Activated CD4-positive, alpha-beta T cell treated with anti-CD3 and anti-CD28 coated beads, Interleukin-2, amount 50 U/mL, for 1 hour (primary cell): ENCODE measurements at places on chromosomes 1 and 21.

DNA sequence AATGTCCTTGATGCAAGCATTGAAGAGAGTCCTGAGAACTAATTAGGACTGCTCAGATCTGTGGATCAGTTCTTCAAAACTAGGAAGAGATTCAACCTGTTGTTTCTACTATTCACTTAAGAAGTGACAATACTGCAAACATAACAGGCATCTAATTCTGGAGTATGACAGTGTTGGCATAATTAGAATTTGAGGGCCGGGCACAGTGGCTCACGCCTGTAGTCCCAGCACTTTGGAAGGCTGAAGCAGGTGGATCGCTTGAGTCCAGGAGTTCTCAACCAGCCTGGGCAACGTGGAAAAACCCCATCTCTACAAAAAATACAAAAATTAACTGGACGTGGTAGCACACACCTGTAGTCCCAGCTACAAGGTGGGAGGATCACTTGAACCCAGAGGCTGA, 8.0 kb upstream of the FOXJ3 start:
- DNase-seq, result no peak

DNA sequence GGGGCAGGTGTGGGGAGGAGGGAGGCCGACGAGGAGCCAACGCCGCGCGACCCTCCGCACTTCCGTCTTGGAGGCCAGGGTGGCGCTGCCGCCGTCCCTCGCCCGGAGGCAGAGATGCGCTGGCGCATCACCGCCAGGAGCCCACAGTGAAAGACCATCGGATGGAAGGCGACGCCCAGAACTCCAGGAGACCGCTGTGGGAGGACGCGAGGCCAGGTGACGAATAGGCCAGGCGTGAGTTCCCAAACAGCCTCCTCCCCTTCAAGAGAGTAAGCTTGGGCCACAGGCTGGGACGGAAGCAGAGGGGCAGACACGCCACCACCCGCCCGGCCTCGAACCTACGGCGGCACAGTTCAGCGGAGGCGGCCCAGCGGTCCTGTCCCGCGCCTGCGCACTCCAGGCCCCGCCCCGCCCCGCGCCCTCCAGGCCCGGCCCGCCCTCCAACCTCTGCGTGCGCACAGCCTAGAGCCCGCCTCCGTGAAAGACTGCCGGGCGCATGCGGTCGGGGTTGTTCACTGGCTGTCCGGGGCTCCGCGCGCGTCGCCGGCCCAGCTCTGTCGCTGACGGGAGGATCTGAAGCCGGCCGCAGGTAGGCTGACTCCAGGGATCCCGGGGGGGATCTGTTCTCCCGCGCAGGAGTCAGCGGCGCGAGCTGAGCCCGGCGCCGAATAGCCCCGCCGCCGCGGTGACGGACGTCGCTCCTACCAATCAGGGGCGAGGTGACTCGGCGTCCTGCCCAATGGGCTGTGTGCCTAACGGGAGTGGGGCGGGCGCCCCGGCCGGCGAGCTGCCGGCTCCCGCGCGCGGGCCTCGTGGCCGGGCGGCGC, at the start of gene CTPS1:
TSS of gene CTPS1 (plus strand) at position 456 of the 827 bp plus-strand sequence. CDS start 3,595 bp downstream, outside the sequence.
- DNase-seq, result peak; percentile 95

DNA sequence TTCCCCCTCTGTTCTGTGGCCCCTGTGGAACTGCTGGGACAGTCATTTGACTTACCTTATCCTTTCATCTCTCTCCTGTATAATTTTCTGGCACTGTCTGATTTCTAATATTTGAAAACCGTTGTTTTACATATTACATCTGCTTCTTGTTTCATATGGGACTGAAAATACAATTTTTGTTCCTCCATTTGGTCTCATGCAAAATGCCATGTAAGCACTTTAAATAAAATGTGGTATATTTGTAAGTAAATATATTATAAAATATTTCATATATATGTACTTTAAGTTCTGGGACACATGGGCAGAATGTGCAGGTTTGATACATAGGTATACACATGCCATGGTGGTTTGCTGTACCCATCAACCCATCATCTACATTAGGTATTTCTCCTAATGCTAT, 93.9 kb upstream of the PLPPR5 start:
- DNase-seq, result no peak

DNA sequence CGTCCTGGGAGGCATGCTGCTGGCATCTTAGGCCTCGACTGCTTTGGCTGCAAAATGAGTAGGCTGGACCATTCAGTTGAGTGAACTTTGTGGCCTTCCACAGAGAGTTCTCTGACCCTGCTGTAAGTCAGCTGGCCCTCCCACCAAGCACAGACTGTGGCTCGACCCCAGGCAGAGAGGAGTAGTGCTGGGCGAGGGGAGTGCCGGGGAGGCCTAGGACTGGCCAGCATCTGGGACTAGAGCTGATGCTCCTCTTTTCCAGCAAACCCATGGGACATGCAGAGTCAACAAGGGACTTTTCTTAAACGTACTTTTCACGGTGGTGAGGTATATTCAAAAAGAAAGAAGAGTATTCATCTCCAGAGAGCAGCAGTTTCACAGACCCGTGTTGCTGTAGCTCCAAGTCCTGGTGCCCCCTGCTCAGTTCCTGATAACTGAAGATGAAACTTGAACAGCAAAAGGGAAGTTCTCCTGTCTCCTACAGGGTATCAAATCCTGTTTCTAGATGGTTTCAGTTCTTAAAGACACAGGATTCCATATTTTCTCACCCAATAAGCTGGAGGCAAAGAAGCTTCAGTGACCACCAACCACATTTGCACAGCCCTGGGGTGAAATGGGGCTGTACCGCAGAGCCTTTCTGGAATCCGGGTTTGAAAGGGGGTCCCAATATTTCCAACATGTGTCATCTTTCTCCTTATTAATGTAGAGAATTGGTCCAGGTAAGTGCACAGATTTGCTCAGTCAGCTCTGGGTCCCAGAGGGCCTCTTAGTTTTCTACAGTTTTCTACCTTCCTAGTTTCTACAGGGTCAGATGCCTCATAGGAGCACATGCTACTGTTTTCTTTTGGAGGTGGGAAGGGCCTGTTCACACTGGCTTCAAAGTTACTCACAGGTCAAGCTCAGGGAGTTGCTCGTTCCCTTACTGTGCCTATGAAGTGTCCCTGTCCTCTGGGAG, 20.9 kb downstream of the BATF3 start:
- no peak for DNase-seq

DNA sequence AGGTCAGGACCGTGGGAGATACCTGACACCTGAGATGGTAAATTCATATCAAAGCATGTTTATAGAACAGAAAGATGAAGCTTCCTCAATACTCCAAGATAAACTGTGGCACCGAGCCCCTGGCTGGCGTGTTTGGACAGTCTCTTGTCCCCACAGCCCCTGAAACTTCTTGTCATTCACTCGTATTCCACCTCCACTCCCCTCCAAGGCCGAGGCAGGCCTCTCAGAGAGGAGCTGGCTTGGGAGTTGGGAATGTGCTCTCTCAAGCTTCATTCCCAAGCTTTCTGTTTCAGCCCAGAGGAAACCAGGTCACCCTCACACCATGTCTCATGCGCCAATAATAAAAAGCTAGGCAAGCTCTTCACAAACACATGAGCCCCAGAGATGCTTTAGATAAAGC, 86.1 kb downstream of the NPHP4 start:
- DNase-seq, result no peak

DNA sequence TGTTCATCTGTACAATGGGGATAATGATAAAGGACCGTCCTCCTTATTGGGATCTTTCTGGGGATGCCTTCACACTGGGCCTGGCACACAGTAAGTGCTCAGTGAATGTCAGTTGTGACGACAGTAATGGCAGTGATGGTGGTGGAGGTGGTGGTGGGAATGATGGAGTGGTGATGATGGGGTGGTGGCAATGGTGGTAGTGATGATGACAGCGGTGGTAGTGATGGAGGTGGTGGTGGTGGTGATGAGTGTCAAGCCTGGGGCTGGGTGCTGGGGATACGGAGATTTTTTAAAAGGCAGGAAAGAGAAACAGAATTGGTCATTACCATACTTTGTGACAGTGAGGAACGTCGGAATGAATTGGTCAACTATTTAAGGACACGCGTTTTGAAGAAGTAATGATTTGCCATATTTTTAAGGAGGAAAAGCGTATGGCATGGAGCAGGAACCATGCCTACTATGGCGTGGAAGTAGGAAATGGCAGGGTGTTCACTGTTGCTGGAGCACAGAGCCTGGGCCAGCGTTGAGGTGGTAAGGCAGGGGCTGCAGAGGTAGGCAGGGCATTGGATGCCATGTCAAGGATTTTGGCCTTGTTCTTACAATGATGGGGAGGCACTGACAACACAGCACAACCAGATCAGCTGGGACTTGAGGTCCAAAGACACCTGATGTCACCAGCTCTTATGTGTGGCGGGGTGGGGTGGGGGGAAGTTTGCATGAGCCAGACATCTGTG, 128.7 kb downstream of the ACTL8 start:
- no peak for DNase-seq

DNA sequence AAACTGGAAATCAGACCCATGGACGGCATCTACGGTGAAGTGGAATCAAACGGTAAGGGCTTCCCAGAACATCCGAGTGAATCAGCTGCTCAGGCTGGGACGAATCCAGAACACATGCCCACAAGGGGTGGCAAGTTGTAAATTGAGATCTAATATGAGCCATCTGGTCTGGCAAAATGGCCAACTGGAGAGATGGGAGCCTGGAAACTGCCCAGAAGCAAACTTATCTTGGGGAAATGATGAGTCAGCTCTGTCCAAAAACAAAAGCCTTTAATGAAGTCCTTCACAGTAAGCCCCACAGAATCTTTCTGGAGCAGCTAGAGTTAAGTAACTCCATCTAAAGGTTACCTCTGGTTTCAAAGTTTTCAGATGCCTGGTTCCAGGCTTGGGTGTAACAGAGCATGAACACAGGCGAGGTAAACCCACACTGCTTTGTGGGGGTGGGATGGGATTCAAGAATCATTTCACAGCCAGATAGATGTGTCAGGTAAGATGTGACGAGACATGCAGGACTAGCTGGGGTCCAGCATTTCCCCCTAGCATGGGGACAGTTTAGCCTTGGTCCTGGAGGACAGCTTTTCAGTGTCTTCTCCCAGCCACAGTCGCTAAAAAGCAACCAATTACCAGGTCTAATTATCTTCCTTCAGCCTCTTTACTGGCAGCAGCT, 10.5 kb upstream of the SRP9 start:
- DNase-seq, result no peak

DNA sequence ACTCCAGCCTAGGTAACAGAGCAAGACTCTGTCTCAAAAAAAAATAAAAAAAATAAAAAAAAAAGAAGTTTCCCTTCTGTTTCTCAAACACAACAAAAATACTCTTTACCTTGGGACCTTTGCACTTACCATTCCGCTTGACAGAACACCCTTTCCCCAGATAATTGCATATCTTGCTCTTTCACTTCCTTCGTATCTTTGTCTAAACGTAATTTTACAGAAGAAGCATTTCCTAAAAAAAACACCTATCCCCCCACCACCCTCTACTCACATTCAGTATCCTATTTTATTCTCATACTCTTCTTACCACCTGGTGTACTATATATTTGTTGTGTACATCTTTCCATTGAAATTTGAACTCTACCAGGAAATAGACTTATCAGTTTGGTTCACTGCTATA, 32.7 kb downstream of the ASH1L start:
- no peak for DNase-seq

GRCh38 chr1:24021403-24022266, 41.5 kb upstream of the SRSF10 start:
- no peak for DNase-seq

DNA sequence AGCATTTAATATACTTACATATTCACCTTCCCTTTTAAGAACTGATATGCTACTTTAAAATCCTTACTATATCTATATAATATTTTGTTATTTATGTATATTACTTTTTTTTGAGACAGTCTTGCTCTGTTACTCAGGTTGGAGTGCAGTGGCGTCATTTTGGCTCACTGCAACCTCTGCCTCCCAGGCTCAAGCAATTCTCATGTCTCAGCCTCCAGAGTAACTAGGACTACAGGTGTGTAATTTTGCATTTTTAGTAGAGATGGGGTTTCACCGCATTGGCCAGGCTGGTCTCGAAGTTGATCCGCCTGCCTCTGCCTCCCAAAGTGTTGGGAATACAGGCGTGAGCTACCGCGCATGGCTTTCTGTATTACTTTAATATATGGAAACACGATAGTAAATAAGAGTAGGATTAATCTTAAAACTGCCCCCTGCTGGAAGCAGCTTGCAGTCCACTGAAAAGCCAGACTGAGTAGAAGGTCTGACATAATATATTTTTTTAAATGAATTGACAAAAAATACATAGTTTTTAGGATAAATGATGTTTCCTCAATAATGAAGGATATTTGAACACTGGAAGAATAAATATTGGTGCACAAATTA, 24.4 kb downstream of the RCAN3 start:
- peak; percentile 56 for DNase-seq

- DNase-seq, result no peak
These were observed 272.1 kb upstream of the C1orf87 start for GRCh38 chr1:60345621-60346020.

DNA sequence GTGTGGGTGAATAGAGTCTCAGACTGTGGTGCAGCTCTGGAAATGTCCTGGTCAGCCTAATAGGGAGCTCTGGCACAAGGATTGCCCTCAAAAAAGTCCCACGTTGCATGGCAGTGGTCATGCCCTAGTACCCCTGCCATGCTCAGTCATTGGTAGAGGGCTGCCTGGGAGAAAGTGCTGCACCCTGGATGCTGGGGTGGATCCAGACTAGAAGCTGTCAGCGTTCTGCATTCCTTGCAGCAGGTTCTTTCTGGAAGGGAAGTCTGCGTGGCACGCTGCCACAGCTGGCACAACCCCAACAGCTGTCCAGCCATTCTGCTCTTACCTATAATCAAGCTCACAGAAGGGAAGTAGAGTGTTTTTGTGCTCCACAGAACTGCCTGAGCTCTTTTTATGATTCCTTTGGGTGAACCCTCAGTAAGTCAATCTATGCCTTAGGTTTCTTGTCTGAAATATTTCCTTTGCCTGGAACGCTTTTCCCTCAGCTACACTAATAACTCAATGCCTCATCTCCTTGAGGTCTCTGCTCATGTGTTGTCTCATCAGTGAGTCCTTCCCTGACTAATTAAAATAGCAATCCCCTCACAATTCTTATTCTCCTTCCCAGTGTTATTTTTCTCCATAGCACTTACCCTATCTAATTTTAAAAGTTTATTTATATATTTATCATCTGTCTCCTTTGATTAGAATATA, 61.5 kb upstream of the JAK1 start:
- DNase-seq, result no peak

- no peak for DNase-seq
These were observed 21.2 kb upstream of the TTLL7 start for GRCh38 chr1:84020151-84020550.

DNA sequence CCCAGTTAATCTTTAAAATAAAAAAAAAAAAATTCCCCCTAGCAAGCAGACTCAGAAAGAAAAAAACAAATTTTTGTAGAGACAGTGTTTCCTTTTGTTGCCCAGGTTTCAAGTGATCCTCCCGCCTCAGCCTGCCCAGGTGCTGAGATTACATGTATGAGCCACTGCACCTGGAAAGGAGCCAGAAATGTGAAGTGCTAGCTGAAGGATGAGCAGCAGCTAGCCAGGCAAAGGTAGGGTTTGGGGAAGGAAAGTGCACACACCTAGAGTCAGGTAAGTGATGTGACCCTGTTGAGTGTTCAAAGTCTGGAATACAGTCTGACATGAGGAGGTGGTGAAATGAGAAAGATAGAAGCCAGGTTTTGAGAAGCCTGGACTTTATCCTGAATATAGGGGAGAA, 1.7 kb downstream of the AKR1A1 start:
- no peak for DNase-seq
